Fibroblast of skin of right biceps (primary cell): ENCODE measurements at places on chromosomes 6 and 20.
A peak's percentile ranks its signal among the peaks of the same experiment; 100 is the strongest.

DNA sequence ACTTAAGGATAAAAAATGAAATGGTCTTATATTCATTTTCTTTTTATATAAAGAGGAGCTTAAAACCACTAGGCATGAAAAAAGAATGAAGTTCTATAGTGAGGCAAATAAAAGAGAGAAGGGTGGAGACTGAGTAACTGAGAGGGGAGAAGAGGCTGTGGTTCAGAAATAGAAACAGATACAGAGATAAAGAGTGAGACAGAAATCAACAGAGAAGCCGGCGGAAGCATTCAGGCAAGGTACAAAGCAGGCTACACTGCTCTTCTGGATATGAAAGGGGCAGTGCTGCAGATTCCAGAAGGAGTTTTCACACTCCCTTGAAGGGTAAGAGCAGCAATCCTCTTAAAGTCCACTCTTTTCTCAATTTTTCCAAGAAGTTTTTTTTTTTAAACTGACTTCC is 29.9 kb downstream of the NFATC2 start:
- DNase-seq: no peak

DNA sequence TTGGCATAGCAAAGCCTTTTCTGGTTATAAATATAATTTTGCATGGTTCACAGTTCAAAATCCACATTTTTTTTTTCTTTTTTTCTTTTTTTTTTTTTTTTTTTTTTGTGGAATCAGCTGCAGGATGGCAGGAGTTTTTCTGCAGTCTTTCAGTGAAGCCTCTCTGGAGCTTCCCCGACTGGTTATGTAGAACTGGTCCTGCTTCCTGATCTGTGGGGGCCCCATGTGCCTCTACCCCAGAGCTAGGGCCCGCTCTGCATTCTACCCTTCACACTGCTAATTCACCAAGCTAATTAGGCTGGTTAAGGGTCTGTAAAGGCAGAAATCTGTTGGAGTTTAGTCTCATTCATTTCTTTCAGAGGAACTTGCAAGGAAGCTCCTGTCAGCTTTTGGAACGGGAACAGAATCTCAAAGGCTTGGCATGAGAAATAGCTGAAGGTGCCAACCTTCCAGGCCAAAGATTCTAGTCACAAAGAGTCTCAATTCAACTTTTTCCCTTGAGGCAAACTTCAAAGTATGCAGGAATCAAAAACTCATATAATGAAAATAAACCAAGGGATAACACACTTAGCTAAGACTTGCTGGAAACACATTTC is 45.5 kb downstream of the HMGN3 start:
- no peak for DNase-seq

- peak; percentile 96 for DNase-seq
These were observed 180.5 kb downstream of the OGFRL1 start for GRCh38 chr6:71468841-71469700.

GRCh38 chr6:83815631-83816272 is 37.4 kb upstream of the RIPPLY2 start:
- DNase-seq: peak; percentile 2

DNA sequence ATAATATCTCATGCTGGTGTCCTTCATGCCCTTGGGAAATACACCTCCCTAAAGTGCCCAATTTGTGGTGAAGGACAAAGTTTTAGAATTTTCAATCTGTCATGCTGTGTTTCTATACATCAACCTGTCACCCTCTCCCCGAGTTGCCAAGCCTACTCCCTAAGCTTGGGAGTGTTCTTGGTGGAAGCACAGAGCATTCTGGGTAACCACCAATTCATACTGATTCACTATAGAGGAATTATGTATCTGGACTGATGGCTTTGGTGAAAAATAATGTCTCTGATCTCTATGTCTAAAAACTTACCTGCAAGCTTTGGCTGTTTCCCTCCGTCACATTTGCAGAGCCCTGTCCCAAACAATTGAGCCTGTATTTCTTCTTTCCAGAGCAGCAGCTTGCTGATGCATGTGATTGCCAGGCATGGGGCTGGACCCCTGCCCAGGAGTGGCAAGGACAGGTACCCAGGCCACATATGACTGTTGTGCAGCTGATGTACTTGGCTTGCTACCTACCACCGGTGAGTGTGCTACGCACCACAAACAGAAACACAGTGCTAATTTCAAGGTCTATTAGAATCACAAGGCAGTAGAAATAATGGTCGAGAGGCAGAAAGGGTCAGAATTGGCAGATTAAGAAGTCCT is 202.8 kb upstream of the CITED2 start:
- DNase-seq: peak; percentile 69

DNA sequence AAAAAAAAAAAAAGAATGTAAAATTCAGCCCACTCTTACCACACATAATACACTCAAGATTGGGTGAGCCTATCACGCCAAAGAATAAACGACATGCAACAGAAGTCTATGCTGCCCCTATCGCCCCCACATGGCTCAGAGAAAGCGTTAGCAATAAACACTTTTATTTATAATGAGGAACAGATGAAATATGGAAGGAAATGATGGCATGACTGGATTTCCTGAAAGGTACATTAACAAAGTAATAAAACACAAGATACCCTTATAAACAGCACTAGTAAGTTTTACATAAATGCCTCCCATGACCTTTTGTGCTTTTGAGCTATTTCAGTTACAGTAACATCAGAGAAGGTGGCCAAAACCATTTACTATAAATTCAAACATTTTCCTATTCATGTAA is 71.4 kb upstream of the SCAF8 start:
- peak; percentile 12 for DNase-seq

DNA sequence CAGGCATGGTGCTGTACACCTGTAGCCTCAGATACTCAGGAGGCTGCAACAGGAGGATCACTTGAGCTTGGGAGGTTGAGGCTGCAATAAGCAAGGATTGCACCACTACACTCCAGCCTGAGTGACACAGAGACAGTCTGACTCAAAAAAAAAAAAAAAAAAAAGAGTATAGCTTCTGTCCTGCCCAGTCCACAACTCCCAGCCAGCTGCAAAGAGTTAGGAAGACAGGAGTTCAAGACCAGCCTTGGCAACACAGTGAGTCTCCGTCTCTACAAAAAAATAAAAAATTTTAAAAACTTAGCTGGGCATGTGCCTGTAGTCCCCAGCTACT is 28.3 kb upstream of the TLDC2 start:
- DNase-seq: peak; percentile 44
